ENCODE measurements at places on chromosomes 7 and 10. TPM values are rescaled to one million over a fixed set of nuclear protein-coding genes. Genes with fewer than 3 reads are reported as not detected.

DNA sequence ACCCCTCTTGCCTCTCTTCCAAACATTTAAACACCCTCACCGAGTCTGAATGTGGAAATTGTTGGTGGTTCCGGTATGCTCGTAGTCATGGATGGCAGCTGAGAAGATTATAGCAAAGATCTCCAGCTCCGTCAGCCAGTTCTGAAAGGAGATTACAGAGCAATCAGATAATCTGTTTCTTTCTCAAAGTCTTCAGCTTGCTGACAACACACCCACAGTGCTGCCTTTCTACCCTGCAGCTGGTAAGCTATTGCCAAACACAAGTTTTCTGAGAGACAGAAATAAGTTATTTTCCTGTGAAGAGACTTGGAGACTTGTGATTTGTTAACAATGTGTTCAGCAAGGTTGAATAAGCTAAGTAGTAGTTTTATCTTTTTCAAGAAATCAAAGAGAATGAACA is 163.6 kb downstream of the PPP1R17 start:
- no peak for DNase-seq

- DNase-seq: no peak
Measured at GRCh38 chr7:133830081-133830480, 297.1 kb upstream of the LRGUK start.

SYNPO2L gene
- 387 TPM for total RNA-seq

GRCh38 chr10:17737027-17737965 is 14.7 kb upstream of the TMEM236 start:
- no peak for DNase-seq

DNA sequence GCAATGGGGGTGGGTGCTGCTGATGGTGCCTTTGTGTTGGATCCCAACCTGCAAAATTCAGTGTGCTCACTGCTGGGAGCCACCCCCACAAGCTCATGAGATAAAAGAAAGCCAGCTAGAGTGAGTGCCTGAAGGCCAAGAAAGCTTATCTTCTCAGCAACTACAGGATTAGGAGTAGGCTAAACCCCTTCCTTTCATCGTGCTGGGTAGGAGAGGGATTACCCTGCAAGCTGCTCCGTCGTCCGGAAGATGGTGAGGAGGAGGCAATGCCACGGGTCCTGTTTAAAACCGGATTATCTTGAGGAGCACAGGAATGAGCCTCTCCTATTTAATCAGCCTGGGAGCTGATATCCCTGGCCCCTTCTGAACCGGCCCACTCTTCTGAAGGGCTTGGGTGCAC is 258.0 kb downstream of the GALNT17 start:
- DNase-seq: no peak

DNA sequence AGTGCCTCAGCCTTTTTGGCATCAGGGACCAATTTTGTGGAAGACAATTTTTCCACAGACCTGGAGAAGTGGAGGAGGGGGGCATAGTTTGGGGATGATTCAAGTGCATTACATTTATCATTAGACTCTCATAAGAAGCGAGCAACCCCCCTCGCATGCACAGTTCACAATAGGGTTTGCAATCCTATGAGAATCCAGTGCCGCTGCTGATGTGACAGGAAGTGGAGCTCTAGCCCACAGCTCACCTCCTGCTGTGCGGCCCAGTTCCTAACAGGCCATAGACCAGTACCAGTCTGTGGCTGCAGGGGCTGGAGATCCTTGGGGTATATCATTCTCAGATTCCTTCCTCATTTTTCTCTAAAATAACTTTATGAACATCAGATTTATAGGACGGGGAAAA is 50.8 kb downstream of the ATAD1 start:
- DNase-seq: no peak

- DNase-seq: no peak
Measured at GRCh38 chr10:14182781-14183180, 147.9 kb downstream of the FRMD4A start.

ZNF273 gene
- 2.1 TPM for total RNA-seq

GRCh38 chr7:92837000-92837749 is 802 bp upstream of the CDK6 start:
- DNase-seq: no peak

GRCh38 chr10:96996275-96996965 is 164.3 kb downstream of the LCOR start:
- DNase-seq: no peak

PIK3AP1 gene
- 6.5 TPM for total RNA-seq

C10orf67 gene
- total RNA-seq: 0.46 TPM

SFTPA1 gene
- total RNA-seq: not detected

DNA sequence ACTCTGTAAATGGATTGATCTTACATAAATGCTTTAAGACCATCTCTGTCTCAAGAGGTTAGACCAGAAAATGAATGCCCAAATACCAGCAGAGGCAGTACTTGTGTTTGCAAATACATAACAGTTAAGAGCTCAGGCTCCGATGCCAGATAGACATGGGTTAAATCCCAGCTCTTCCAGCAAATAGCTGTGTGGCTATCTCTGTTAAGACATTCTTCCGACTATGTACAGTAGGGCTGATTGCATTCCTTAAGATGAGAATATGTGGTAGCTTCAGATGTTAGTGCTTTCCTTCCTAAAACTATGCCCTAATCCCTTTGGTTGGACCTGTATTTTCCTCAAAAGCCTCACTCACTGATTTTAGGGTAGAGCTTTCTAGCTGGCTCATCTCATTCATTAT is 2.2 kb downstream of the IDE start:
- DNase-seq: no peak

GRCh38 chr7:142463401-142463850 is 205.6 kb upstream of the PRSS58 start:
- no peak for DNase-seq

- DNase-seq: no peak
Measured at GRCh38 chr7:118233799-118234198, 9.3 kb downstream of the ANKRD7 start.

DNA sequence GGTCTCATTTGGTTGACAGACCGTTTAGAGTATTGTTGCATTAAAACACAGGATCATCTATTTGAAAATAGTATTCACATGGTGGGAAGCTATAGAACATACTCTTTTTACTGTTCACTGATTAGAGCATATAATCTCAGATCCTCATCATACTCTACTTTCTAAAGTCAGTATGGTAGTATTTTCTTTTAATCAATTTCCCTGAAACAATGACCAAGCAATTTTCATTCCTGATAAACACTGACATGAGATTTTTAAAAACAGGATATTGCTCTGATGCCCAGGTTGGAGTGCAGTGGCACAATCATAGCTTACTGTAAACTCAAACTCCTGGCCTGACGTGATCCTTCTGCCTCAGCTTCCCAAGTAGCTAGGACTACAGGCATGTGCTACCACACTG is 63.9 kb downstream of the PTPN12 start:
- DNase-seq: no peak

DNA sequence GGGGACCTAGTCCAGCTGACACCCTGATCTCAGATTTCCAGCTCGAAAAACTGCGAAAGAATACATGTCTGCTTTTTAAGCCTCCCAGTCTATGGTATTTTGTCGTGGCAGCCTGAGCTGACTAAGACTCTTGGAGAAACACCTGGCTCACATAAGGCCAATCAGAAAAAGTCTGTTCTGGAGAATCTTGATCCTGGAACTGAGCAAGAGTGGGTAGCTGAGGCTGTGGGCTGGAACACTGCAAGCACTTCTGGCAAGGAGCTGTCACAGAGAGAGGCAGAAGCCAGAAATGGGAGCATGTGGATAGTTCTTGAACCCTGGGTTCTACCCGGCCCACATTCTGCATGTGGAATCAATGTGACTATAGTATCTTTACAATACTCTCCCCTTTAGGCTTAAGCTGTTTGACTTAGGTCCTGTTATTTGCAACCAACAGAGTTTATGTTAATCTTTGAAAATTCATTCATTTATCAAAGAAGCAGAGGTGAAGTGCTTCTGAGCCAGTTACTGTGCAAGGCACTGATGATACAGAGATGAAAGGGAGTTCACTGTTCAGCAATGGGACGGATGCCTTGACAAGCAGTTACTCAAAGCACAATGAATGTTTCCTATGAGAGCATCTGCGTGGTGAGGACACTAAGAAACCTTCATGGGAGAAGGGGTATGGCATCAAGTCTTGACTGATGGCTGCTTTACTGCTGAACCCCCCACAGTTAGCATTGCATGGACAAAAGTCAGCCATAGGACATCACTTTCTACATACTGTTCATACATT is 4.4 kb upstream of the C10orf90 start:
- no peak for DNase-seq

ADCYAP1R1 gene
- 7.7 TPM for total RNA-seq

Measured in heart left ventricle (tissue), 16 donors.